ENCODE measurements at places on chromosomes 12 and 14. TPM values are rescaled to one million over a fixed set of nuclear protein-coding genes. Genes with fewer than 3 reads are reported as not detected.

LGALS3 gene
- 271 TPM for polyA plus RNA-seq

NOXRED1 gene
- polyA plus RNA-seq, result 0.09 TPM

ANAPC7 gene
- polyA plus RNA-seq, result 31.3 TPM

GYS2 gene
- polyA plus RNA-seq, result 0.16 TPM

PLEKHH1 gene
- polyA plus RNA-seq, result 4.0 TPM

FGD4 gene
- polyA plus RNA-seq, result 3.5 TPM

TAS2R42 gene
- not detected for polyA plus RNA-seq

FERMT2 gene
- 48.8 TPM for polyA plus RNA-seq

LHX5 gene
- not detected for polyA plus RNA-seq

RTN1 gene
- 1.1 TPM for polyA plus RNA-seq

PTGER2 gene
- polyA plus RNA-seq, result 0.32 TPM

KRT78 gene
- polyA plus RNA-seq, result 0.02 TPM

DNA sequence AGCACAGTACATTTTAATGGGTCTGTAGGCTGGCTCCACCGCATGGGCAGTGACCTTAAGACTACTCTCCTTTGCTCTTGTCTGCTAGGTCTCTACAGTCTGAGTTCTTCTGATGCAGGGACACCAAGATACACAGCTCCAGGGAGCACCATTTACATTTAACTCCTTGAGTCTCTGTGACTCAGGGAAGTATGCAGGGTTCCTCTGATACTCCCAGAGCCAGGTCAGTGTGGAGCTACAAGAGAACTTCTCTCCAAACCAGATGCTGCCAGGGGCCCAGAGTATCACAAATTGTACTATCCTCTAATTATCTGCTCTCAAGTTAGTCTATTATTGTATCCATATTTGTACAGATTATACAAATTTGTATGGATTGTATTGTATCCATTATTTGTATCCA is 15.2 kb downstream of the ZFP36L1 start:
- no peak for DNase-seq

- no peak for DNase-seq
Measured at GRCh38 chr12:116161588-116161987, 115.9 kb downstream of the MED13L start.

DNA sequence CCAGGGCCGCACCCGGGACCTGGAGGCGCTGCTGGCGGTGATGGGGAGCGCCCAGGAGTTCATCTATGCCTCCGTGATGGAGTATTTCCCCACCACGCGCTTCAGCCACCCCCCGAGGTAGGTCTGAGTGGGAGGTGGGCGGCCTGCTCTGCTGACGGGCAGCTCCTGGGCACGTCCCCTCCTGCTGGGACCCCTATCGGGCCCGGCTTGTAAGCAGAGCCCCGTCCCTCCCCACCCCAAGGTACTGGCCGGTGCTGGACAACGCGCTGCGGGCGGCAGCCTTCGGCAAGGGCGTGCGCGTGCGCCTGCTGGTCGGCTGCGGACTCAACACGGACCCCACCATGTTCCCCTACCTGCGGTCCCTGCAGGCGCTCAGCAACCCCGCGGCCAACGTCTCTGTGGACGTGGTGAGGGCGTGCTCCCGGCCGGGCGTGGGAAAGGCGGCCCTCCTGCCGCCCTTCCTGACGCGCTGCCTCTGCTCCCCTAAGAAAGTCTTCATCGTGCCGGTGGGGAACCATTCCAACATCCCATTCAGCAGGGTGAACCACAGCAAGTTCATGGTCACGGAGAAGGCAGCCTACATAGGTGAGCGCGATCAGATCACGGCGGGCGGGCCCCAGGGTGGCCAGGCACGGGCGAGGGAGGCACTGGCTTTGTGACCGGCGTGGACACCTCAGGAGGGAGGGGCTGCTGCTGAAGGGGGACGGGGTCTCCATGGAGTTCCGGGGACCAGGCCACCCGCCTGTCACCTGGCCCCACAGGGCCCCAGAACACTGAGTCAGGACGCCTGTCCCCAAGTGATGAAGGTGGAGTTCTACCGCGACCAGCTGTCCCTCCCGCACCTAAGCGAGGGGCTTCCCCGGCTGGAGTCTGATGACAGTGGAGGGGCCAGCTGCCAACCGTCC is 7.3 kb downstream of the PLD4 start:
- DNase-seq, result peak; percentile 66

DNA sequence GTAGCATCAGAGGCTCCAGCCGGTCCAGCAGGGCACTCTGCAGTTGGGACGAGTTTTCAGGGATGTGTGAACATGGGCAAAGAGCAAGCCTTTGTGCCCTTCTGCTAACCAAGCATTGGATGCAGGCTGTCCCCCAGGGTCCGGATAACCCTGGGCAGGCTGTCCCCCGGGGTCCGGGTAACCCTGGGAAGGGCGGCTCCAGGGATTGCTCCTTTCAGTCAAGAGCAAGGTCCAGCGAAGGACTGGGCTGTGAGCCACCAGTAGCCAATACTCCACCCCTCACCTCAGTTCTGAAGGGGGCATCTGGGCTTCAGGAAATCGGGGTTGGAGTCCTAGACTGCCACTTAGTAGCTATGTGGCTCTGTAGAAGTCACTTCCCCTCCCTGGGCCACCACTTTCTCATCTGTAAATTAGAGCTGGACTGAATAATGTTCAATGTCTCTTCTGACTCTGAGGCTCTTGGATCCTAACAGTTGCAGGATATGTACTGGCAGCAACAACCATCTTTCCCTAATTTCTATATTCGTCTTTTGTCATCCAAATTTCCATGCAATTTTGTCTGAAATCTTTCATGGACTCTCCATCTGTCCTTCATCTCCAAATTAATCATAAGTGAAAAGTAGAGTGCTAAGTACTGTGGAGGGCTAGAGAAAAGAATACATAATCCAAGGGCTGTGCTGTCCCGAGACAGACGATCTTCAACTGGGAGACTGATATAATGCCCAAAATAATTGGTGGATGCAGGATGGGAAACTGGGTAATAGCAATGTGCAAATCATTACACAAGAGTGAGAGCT is 137.4 kb upstream of the NTF3 start:
- DNase-seq, result no peak

- no peak for DNase-seq
Measured at GRCh38 chr12:105888696-105889095, 250.1 kb downstream of the NUAK1 start.

- DNase-seq, result no peak
Measured at GRCh38 chr14:50957296-50957695, 13.0 kb upstream of the PYGL start.

DNA sequence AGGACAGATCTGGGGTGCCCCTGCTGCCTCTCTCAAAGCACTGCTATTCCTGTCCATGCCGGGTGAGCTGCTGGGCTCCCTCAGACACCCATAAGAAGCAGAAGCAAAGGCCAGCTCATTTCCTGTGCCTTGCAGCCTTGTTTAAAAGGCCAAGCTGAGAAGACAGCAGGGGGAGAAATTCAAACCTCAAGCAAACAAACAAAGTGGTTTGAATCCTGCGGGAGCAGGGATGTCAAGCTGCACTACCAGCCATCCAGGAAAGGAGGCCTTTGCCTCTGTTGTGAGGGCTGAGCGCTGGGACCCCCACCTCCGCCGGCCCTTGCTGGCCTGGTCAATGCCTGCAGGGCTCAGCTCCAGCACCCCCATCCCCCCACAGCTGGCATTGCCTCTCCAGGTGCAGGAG is 176.5 kb downstream of the PIWIL1 start:
- no peak for DNase-seq

DNA sequence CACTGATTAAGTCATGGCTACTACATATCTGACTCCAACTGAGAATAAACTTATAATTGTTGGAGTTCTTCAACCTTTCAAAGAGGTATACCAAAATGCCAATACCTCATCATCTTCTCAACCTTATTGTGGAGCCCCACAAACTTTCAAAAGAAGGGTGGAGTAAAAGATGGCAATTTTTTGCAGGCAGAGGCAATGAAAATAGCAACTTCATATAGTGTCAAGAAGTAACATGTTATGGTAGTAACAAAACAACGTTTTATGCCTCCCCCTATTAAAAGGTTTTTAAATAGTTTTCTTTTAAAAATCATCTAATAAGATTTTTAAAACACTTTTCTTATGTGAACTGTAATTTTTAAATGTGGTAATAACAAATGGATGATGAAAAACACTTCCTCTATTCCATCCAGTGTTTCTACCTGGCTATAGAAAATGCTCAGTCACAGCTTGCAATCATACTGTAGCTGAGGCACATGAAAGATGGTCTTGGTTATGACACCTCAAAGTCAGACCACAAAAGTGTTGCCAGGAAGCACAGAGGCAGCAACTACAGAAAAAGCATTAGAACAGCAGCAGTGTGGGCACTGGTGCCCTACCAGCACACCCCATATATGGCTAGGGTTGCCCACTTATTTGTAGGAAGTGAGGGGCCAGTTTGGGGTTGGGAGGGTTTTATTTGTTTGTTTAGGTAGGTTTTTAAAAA is 7.0 kb downstream of the PPP1R12A start:
- no peak for DNase-seq

- no peak for DNase-seq
Measured at GRCh38 chr12:20105943-20106342, 262.4 kb upstream of the PDE3A start.

DNA sequence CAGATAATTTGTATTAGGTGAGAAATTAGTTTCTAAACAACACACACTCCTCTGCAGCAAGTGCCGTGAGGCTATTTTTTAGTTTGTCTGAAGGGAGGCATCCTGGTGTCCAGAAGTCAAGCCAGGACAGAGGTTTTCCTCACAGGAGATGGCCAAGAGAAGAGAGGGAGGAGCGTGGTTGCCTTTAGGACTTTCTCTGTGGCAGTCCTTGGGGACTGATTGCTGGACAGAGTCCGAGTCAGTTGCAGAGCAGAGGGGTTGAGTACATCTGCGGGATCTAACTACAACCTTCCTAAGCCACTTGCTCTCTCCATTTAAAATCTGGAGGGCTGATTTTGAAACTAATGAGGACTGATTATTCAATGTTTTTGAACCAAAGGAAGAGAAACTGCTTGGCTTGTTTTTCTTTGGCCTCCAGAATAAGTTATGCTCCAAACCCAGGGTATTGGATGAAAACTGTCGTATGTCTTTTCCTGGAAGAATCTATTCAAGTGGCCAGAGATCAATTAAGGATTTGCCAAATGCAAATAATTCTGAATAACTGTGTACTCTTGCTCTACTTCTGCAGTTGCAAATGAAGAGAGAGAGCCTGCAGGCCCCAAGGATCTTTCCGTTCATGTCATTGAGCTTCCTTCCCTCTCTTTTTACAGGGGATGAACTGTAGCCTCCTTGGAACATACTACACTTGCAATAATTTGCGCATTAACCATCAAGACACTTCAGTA is 1.2 kb downstream of the SLCO1C1 start:
- peak; percentile 60 for DNase-seq

GRCh38 chr12:89648211-89648930 is 60.3 kb downstream of the ATP2B1 start:
- DNase-seq, result no peak

- no peak for DNase-seq
Measured at GRCh38 chr12:102480406-102480805, at the start of gene IGF1. Gene IGF1 (minus strand): TSS chr12:102480563. CDS start chr12:102480381, 182 bp downstream.

DNA sequence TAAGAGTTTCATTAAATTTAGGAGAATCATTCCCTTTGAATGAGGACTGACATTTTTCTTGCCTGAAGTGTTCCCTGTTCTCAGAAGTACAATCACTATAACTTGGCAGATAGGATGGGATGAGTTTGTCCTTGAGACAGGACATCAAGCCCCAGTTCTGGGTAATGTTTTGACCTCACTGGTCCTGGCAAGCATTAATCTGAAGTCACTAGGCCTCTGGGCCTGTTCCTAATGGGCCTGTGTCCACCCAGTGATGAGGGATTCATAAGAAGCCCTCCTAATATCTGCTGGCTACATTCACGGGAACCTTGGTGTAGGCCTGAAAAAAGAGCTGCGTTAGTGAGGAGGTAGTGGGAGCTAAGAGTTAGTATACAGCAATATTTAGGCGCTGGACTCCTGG is 37.2 kb downstream of the NINJ2 start:
- DNase-seq, result no peak

- no peak for DNase-seq
Measured at GRCh38 chr12:93824514-93825500, 147.6 kb downstream of the CRADD start.

GRCh38 chr14:23436327-23437132 is 1.1 kb upstream of the MYH7 start:
- DNase-seq, result no peak

- DNase-seq, result no peak
Measured at GRCh38 chr14:75156901-75157300, 19.5 kb downstream of the TMED10 start.

DNA sequence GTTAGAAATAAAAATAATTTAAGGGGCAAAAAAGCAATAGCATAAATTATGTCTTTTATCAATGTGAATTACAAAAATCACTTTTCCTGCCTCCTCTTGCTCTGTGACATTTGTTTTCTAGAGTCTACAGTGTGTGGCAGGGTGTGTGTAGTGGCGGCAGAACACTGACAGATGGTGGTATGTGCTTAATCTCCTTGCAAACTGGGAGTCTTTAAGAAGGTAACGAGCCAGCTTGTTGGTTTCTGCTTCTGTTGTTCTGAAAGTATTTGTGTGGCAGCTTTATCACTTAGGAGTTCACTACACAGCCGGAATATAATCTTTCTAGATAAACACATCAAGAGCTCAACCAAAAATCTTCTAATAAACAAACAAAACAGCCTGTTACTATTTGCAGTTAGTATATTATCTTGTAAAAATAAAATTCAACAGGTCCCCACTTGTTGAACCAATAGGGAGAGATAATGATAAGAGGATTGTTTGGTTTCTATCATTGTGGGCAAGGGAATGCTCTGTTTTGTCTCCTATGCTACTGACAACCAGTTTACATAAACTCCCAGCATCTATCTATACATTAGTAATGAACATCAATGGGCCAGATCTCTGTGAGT is 13.0 kb downstream of the CDKL1 start:
- DNase-seq, result no peak

GRCh38 chr12:64631197-64631596 is 20.9 kb downstream of the RASSF3 start:
- DNase-seq, result no peak

GRCh38 chr14:74917646-74918081 is 5.4 kb downstream of the RPS6KL1 start:
- DNase-seq, result peak; percentile 93

DNA sequence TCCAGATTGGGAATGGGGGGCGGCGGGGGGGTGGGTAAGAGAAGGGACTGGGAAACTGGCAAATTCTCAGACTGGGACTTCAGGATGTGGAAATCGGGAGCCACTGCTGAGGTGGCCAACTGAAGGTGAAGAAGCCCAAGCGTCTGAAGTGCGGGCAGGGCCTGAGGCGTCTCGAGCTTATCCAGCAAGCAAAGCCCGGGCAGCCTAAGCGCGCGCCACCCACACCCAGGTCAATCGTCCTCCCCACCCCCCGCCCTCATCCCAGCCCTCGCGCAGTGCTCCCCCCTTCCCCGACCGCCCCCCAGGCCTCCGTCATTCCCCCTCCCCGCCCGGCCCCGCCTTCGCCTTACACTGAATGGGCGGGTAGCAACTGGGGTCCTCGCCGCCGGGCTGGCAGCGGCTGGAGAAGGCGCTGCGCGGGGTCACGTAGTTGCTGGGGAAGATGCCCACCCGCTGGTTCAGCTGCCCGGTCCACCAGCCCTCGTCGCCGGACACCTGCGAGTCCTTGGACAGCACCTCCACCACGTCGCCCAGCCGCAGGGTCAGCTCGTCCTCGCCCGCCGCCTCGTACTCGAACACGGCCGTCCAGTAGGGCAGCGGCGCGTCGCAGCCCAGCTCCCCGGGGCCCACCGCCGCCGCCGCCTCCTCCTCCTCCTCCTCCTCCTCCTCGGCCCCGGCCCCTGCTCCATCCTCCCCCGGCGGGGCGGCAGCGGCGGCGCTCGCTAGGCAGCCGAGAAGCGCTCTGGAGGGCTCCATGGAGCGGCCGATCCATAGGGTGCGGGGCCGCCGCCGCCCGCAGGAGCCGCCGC is 693 bp downstream of the MAP3K9 start:
- peak; percentile 63 for DNase-seq

Measured in right cardiac atrium (tissue), 5 donors.